Thoracic aorta (tissue), 2 donors: ENCODE measurements at places on chromosomes 4 and X. TPM values are rescaled to one million over a fixed set of nuclear protein-coding genes. Genes with fewer than 3 reads are reported as not detected.

Gene GPC3
- total RNA-seq, result 5.6 TPM

Gene FAM9B
- total RNA-seq, result not detected

Gene SATL1
- total RNA-seq, result not detected

Gene SETD7
- total RNA-seq, result 101 TPM

Gene ARHGAP36
- total RNA-seq, result not detected

Gene ATP1B4
- not detected for total RNA-seq

Gene MED28
- total RNA-seq, result 14.5 TPM

Gene NSG1
- 0.56 TPM for total RNA-seq

Gene ZMAT1
- 14.9 TPM for total RNA-seq

Gene CD38
- 7.8 TPM for total RNA-seq

Gene TMEM271
- total RNA-seq, result not detected

DNA sequence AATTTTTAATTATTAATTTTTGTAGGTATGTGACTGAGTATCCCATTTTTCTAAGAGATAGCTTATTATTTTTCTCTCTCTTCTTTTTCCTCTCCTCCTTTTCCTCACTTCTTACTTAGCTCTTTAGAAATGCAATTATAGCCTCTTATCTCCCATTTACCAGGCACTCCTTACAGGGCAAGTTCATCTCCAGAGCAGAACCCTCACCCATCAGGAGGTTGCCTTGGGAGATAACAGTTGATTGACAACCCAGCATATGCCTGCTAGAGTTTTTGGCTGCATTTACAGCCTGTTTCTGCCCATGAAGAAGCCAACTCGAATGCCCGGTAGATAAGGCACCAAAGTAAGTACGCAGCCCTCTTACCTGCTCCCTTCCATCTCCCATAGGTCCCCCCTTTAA is 572.9 kb upstream of the ZFP42 start:
- no peak for DNase-seq

DNA sequence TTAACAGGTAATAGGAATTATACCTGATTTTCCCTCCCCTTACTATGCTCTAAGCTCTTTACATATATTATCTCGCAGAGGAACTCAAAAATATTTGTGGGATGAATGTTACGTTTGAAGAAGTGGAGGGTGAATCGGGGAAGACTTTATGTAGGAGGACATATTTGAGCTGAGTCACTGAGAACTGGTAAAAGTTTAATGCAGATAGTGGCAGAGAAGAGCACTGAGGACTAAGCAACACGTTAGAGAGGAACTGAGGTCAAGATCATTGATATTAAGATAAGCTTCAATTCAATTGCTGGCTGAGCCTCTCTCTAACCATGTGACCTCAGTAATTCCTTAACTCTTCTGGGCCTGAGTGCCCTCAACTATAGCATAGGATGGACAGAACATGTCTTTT is 26.4 kb upstream of the ELOVL6 start:
- no peak for DNase-seq

GRCh38 chr4:54082168-54082567 is 17.8 kb upstream of the CHIC2 start:
- no peak for DNase-seq

DNA sequence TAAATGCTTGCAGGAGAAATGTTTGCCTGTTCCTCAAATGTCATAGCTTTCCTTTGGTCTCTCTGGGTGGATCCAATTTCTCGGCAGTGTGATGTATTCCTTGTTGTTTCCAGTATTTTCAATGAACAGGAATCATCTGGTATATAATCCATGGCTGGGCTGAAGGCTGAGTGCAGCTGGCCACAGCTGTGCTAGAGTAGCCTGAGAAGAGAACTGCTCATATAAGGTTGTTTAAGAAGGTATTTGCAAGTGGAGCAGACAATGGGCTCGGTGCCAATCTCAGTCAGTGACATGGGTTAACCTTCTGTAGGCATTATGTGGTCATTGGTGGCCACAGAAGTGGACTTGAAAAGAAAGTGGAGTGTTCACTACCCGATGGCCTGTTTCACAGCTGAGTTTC is 390.3 kb downstream of the SPRY1 start:
- DNase-seq, result no peak

GRCh38 chr4:39987485-39987884 is 9.8 kb upstream of the PDS5A start:
- no peak for DNase-seq

GRCh38 chr4:87633243-87633642 is 16.8 kb upstream of the DMP1 start:
- no peak for DNase-seq

DNA sequence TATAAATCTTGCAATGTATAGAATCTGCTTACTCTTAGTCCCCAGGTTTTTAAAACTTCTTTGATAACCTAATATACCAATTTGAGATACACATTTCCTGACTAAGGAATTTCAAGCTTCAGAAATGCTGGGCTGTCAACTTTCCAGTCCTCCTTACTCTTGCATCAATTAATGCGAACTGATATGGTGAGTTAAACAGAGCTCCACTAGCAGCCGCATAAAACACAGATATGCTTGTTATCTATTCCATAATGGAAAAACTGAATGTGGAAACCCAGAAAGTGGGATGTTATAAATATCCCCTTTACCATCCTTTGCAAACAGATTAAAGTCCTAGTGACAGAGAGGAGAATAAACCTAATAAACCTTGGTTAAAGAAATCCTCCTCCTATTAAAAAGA is 1913.7 kb downstream of the STIM2 start:
- no peak for DNase-seq

DNA sequence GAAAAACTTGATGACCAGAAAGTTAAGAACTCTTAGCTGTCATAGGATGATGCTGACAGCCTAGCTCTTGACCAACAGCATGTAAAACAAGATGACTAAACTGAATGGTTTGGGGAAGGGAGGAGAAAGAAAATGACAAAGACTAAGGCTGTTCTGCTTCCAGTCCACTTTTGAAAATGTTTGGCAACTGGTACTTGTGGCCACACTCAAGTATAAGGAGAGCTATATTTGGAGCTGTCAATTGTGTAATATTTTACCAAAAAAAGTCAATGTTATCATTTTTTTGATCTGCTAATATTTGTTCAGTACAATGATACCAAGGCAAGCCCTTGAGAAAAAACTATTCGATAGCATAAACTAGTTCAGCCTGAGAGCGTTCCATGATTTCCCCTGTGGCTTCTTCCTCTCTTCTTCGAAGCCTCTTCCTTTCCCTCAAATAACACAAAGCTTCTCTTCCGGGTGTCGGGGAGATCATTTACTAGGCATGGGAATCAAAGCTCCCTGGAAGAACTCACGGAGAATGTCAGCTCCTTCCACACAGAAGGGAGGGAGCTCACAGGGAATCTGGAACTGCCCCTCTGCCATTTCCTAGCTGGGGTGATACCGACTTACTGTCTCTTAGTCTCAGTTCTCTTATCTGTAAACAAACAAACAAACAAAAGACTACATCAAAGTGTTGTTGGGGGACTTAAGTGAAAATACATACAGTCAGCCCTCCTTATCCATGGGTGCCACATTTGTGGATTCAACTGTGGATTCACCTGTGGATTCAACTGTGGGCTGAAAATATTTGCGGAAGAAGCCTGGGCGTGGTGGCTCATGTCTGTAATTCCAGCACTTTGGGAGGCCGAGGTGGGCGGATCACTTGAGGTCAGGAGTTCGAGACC is 82.6 kb downstream of the SCD5 start:
- no peak for DNase-seq

- DNase-seq, result no peak
Measured at GRCh38 chr4:120839334-120839973, 83.1 kb downstream of the PRDM5 start.

DNA sequence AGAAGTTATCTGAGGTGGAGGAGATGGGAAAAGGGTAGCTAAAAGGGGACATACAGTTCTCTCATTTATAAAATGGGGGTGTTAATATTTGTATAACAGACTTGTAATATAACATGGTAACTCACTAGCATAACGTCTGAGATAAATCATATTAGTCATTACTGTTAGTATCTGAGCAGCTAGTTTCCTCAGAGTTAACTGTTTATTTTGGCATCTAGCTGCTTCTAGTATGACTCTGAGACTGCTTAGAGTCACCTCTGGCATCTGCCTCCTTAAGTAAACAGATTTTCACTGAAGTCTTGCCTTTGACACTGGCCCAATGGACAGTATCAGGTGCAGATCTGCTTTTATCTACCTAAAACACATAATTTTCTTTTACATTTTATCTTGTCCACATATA is 58.1 kb downstream of the SLC30A9 start:
- DNase-seq, result no peak

DNA sequence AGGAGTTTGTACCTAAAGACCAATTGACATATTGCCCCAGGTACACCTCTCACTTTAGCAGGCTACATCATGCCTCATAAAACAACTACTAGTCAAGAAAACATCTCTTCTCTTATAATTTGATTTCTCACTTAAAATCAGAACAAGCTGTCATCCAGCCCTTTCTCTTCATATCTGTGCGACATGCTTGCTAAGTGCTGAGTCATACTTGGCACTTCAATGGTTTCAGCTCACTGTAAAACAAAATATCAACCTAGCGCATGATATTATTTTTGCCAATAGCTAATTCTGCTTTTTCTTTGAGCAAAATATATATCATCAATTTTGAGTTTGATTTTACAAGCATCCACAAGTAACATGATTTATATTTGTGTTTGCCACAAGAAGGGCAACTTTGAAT is 27.9 kb upstream of the FUNDC1 start:
- DNase-seq, result no peak

DNA sequence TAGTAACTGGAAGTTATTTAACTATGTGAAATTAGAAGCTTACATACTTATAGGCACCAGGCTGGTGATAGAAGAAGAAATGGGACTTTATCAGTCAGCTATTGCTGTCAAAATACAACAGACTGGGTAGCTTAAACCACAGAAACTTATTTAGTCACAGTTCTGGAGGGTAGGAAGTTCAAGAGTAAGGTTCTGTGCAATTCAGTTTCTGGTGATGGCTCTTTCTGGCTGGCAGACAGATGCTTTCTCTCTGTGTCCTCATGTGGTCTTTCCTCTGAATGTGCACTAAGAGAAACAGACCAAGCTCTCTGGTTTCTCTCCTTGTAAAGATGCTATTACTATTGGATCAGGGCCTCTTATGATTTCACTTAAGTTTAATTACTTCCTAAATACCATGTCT is 92.1 kb upstream of the ANKRD50 start:
- no peak for DNase-seq

DNA sequence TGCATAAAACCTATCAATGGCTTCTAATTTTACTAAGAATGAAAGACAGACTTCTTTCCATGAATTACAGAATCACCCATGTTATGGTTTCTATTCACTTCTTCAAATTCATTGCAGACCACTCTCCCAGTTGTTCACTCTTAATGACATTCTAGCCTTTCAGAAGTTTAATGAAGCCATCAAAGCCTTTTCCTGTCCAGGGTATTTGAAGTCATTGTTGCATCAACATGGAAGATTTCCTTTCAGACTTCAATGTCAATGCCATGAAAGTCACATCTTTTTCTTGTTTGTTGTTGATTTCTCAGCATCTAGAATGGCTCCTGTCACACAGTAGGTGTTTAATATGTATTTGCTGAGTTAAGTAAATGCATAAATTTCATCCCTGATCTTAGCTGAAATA is 48.1 kb upstream of the ARSJ start:
- no peak for DNase-seq

GRCh38 chr4:147368948-147369347 is 111.9 kb upstream of the EDNRA start:
- DNase-seq, result no peak

DNA sequence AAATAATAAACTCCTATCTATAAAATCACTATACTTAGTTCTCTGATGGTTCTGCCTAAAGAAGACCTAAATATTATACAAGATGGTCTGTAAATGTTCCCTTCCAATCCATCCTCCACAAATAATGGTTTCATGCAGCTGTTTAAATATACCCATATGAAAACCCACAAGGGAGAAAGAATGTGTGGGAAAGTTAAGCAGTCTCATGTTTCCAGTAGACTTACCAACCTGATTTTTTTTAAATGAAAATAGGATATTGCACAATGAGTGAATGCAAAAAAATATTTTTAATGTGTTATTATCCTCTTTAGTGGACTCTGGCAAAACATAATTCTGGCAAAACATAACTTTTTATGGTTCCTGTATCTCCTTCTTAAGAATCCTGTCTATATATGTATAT is 23.3 kb downstream of the CAMK2D start:
- no peak for DNase-seq

DNA sequence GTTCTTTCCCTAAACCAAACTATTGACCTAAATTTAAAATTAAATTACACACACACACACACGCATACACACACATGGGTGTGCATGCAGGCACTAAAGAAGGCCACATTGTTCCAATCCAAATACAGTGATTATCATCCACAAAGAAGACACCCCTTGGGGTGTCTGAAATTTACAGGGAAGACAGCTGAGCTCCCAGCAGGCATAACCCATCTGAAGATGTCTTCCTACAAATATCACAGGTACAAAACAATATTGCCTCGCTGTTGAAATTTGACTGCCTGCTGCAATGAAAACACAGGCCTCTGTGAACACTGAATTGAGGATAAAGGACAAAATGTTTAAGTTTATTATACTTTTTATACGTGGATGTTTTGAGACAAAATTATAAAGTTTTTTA is 50.2 kb upstream of the SLC7A11 start:
- no peak for DNase-seq

DNA sequence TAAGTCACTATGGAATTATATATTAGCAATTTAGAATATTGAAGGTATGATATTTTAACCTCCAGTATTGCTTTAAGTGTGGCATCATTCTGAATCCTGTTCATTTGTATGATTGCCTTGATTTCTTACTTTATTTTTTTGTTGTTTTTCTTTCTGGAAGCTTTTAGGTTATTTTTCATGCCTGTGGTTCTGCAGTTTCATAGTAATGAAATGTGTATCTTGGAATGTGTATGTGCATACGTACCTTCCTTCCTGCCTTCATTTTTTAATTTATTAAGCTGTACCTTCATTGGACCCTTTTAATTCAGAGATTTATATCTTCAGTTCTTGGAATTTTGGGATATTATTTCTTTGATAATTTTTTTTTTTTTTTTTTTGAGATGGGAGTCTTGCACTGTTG is 22.1 kb downstream of the CPEB2 start:
- no peak for DNase-seq

DNA sequence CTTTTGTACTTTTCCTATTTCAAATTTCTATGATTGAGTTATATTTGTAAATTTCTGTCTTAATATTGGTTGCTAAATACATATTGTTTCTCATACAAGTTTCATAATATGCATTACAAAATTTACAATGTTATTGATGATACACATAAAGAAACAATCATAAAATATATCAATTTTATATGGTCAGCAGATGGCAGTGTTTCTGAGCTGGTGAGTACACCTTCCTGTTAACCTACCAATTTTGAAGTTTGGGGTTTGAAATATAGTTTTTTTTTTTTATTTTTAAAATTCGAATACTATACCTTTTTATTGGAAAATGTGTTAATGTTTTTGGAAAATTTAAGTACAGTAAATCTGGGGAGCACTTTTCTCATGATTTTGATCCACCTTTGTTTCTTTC is 1953.1 kb upstream of the ADGRL3 start:
- DNase-seq, result no peak
